ENCODE measurements at places on chromosomes 6 and 20. TPM values are rescaled to one million over a fixed set of nuclear protein-coding genes. Genes with fewer than 3 reads are reported as not detected.

DNA sequence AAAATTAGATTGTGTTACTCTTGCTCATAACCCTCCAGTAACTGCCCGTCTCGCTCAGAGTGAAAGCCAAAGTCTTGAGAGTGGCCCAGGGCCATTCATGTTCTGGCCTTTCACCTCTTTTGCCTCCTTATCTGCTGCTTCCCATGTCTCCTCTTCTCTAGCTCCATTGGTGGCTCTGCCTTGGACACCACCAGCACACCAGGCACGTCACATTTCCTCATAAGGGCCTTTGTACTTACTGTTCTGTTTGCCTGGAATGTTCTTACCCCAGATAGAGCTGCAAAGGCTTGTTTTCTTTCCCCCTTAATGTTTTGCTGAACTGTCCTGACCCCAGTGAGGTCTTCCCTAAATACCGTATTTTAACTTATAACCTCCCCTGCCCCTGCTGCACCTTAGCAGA lies 29.3 kb downstream of the MCM8 start:
- no peak for DNase-seq

DNA sequence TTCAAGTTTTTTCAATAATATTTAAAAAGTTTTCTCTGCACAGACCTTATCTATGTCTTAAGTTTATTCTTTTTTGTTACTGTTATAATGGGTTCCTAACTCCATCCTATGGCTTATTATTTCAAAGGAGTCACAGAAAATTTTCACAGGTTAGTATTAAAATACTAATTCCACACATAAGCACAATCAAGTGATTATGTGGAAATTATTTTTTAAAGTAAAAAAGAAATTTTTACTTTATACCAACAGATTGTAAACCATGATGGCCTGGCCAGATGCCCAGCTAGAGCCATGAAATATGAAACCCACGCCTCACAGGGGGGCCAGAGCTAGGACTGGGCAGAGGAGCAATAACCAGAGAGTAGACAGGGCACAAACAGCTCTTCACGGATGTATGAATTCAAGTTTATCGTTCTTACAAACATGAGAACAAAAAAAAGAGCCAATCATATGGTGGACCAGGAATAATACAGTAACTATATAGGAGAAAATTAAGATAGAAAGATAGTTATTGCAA lies 34.0 kb downstream of the NUDT3 start:
- no peak for DNase-seq

Gene GJA1
- total RNA-seq: 232 TPM

Gene KHDRBS2
- total RNA-seq: not detected

Data from glomerular endothelial cell (primary cell).